ENCODE measurements at places on chromosomes 6 and 20.

DNA sequence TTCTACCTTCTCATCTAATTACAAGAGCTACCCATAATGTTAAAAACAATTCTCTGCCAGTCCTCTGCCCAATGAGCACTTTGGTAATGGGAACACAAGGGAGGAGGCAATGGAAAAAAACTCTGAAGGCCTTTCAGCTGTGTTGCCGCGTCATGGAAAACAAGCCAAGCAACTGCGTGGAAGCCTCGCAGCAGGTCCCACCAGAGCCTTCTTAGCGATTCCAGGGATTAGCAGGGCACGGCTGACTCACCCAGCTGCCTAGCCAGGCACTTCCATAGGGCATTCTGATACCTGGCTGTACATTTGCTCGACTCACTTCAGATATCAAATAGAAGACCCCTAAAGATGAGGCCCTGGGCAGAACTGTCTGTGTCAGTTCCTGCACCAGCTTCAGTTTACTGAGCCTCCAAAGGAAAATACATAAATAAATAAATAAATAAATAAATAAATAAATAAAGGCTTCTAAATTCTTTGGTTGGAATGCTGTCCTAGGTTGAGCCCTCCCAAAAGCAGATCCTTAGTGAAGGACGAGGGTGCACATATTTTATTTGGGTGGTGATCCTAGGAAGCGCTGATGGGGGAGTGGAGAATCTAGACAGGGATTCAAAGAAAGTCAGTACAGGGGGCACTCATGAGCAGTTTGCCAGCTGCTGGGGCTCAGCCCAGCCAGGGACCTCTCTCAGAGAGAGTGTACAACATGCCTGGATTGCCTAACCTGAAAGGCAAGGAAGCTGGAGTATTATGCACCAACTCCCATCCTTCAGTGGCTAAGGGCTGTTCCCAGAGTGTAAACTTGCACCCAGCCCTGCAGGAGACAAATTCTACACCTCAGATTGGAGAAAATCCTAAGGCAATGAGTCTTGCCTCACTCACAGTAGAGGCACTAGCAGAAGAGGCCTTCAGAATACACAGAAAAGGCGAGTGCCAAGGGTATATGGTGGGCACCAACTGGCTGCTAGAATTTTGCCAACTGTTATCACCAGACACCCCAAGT is 18.2 kb downstream of the SNAP25 start:
- DNase-seq: no peak

DNA sequence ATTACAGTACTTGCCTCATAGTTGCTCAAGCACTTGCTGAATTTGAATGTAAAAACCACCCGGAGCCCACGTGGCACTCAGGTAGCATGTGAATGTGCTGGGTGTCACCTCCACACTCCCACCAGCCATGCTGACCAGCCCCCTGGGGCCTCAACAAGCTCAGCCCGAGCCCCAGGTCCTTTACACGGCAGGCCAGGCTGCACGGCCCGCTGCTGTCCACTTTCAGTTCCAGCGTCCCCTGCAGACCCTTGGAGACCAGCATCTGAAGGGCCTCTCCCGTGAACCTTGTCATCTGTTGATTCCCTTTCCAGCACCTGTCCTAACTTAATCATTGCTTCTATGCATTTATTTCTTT is 33.3 kb upstream of the ZBP1 start:
- DNase-seq: no peak

GRCh38 chr6:114312931-114313330 is 29.9 kb downstream of the HS3ST5 start:
- DNase-seq: no peak

DNA sequence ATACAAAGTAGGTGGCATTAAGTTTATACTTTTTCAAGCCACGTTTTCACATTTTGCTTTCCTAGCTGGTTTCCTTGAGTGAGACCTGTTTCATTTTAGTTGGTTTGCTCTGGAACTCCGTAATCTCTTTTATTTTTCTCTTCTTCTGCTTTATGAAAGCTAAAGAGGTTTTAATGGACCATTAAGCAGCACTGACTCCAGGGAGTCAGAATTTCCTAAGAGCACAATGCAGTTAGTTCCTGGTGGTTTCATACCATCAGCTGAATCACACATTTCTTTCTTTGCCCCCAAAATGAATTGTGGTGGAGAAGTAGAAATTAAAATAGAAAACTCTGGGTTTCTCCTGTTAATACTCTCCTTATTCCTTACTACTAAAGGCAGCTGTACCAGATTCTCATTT is 3.4 kb downstream of the OPN5 start:
- no peak for DNase-seq

DNA sequence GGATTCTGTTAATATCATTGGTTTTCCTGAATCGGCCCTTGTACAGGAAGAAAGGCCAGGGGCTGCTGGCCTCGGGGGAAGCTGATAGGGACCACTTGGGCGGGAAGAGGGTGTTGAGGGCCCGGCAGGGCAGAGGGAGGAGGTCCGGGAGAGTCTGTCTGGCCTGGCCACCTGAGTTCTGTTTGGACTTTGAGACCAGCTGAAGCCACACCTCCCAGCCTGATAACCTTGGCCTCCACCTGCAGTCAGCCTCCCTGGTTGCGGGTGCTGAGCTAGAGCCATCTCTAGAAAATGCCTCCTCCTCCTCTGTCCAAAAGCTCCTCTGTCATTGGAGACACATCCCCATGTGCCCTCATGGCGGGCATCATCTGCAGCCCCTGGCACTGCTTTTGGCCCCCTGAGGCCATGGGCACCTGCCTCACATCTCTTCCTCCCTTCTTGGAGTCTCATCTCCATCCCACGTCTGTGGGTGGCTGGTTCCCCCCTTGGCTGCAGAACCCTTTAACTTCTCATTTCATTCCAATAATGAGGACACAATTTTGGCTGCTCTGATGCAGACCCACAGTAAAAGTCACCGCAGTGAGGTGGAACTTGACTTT is 16.6 kb downstream of the APCDD1L start:
- no peak for DNase-seq

GRCh38 chr6:9515633-9516606 is 899.0 kb downstream of the TFAP2A start:
- DNase-seq: no peak

All from fibroblast of skin of left quadriceps (primary cell).